ENCODE measurements at places on chromosomes 11 and 22. TPM values are rescaled to one million over a fixed set of nuclear protein-coding genes. Genes with fewer than 3 reads are reported as not detected.

The PHOX2A gene
- total RNA-seq: not detected

DNA sequence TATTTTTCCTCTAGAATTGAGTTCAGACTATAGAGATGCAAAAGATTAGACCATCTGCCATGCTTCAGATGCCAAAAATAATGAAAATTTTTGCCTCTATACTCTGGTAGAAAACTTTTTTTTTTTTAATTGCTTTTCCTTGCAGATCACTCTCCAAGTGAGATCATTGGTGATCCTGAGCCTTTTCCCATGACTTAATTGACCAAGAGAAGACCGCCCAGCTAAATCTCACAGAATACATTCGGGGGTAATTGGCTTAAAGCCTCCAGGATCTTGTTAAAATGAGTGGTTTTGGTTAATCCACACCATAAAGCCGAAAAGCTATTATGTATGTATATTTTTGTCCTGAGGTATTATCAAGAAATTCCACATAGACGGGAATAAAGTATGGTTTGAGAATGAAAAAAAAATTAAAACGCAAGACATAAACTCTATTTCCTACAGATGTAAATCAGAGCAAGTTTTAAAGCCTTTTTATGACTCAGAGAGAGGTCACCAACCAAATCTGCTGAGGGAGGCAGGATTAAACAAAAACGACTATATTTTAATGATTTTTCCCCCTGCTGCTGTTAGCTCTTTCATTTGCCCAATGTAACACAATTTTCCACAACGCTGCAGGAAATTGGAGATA is 64.0 kb downstream of the PARVA start:
- DNase-seq: no peak

GRCh38 chr11:133980665-133981064 is 23.9 kb upstream of the IGSF9B start:
- DNase-seq: no peak

- no peak for DNase-seq
These were observed 835 bp upstream of the RHOD start for GRCh38 chr11:67055812-67056211.

DNA sequence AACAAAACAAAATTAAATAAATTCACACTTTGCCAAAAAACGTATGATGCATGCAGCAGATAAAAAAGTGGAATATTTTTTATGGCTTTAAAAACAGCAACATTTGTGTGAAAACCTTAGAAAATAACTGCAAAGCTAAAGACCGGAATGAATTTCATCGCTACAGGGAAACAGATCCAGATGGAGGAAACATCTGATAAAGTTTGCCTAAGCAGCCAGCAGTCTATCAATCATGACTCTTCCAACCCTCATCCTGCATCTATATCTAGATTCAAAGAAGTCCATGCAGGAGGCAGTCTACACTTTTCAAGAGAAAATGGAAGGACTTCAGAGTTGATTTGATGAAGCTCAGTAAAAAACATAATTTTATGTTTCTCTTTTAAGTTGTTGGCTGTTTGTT is 126.8 kb downstream of the SWAP70 start:
- DNase-seq: no peak

GRCh38 chr11:5940748-5941147 is 1.3 kb upstream of the OR56A3 start:
- no peak for DNase-seq

The OR51E2 gene
- total RNA-seq: 0.37 TPM

The TP53AIP1 gene
- not detected for total RNA-seq

The OR5B17 gene
- total RNA-seq: not detected

DNA sequence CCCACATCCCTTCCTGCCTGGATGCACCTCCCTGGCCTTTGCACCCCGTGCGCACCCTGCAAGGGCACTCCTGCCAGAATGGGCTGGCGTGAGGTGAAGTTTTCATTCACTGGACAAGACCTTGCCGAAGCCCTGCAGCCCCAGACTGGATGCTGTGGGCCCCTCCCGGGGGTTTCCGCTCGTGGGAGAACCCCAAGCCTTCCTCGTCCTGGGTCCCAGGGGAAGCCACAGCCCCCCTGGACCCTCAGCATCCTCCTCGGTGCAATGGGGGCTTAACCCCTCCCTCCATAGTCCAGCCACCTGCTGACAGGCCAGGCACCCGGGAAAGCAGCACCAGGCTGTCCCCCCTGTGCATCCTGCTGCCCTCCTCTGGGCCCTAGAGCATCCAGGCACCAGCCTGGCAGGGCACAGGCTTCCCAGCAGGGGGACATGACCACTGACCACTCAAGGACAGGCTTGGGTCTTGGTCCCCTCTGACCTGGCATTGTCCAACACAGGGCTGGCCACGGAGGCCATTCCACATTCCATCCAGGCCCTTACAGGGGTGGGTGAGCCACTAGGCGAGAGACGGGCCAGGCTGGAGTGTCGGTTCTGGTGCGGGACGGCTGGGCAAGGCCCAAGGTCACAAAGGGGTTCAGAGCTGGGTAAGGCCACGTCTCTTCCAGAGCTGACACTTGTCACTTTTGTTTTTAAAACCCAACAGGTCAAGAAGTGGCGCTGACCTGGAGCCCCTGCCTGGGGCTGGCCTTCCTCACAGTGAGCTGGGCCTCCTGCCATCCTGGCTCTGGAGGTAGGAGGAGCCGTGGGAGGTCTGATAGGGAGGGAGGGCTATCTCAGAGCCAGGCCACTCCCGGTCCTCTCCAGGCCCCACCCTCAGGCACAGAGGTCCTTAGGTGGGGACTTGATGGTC is 41.5 kb upstream of the PPARA start:
- DNase-seq: peak; percentile 40

GRCh38 chr11:97865424-97866012 is 1155.2 kb upstream of the CNTN5 start:
- DNase-seq: no peak

DNA sequence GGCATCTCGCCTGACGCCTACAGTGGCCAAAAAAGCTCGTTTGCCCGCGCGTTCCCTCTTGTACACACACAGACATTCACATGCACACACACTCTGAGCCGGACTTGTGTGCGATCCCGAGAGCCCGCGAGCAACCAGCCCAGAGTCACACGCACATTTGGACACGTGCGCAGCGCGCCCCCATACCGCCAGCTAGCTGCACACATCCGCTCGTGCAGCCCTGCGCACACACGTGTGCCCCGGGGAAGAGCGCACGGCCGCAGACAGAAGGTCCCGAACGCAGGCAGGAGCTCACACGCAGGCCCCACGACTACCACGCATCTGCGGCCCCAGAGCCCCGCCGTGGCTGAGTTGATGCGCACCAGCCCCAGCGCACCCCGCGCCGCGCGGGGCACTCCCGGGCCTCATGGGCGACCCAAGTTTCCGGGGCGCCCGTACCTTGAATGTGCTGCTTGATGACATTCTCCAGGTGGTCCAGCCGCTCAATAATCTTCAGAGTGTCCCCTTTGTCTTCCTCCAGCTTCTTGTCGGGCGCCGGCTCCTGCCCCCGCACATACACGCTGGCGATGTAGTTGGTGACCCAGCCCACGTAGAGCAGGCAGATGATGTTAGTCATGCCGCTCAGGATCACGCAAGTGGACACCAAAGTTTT is 758 bp downstream of the GALNT18 start:
- DNase-seq: peak; percentile 27

The C11orf97 gene
- not detected for total RNA-seq

GRCh38 chr11:65556470-65557279 is 1.5 kb downstream of the LTBP3 start:
- no peak for DNase-seq

DNA sequence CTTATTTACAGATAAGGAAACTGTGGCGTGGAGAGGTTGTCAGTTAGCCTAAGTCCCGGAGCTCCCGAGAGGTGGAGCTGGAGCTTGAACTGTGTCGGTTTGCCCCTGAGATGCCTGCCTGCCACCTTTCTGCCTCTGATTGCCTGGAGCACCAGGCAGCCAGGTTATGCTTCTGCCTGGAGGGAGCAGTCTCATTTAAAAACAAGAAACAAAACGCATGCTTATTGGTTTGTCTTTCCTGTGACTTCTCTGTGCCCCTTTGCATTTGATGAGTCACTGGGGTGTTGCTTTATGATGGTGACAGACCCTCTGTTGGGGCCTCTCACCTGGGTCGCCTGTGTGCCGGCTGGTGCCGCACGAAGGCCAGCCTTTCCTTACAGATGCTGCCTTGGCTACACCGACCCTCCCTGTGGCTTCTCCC is 12.2 kb downstream of the AP2A2 start:
- no peak for DNase-seq

- DNase-seq: no peak
These were observed 280.5 kb downstream of the OPCML start for GRCh38 chr11:133251841-133252240.

DNA sequence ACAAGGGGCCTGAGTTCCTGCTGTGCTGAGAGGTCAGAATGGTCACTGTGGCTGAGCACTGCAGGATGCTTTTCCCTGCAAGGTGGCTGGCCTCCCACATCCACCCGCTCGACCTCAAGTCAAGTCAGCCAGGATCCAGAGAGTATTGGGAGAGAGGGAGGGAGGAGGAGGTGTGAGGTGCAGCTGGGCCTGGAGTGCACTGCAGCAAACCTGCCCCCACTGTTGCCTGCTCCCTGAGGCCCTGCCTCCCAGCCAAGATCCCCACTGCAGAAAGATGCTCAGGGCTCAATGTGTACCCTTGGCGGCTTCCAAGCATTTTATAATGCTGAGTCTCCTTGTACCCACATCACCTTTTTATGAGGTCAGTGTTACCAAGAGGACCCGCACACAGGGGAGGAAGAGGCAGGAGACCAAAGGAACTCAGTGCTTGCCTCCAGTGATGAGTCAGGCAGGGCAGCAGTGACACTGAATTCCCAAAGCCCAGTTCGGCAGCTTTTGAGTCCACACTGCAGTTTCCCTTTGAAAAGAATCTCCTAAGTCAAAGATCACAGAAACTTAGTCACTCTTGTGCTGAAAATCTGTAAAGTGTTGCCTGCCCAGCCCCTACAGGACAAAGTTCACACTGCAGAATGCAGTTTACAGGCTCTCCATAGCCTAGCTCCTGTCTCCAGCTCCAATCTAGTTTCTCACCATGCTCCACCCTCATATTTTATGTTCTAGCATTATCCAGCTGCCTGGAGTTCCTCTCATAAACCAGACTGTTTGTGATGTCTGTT is 3.1 kb downstream of the ENDOD1 start:
- no peak for DNase-seq

DNA sequence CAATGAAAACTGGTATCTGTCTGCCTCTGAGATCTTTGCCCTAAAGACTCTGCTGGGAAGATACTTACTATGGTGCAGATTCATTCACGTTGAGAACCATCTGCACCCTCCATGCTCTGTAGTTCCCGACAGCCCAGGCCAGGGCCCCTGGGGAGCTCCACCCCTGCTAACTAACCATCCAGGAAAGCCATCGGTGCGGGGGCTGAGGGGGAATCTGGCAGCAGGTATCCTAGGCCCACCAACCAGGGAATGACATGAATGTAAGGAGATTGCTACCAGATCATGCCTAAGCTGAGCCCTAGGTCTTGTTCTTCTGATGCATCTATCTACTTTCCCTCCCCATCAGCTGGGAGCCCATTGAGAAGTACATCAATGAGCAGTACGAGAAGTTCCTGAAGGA is 11.3 kb upstream of the WBP2NL start:
- no peak for DNase-seq

All from H4 (cell line).